ENCODE measurements at places on chromosomes 6 and 20.

- no peak for DNase-seq
These were observed 1.6 kb upstream of the DBNDD2 start for GRCh38 chr20:45406260-45407066.

- no peak for DNase-seq
These were observed 581.8 kb downstream of the CD109 start for GRCh38 chr6:74277777-74278186.

- DNase-seq: no peak
These were observed 143.9 kb upstream of the SHLD1 start for GRCh38 chr20:5606350-5606749.

GRCh38 chr6:39029156-39030011 is 19.2 kb upstream of the GLP1R start:
- no peak for DNase-seq

DNA sequence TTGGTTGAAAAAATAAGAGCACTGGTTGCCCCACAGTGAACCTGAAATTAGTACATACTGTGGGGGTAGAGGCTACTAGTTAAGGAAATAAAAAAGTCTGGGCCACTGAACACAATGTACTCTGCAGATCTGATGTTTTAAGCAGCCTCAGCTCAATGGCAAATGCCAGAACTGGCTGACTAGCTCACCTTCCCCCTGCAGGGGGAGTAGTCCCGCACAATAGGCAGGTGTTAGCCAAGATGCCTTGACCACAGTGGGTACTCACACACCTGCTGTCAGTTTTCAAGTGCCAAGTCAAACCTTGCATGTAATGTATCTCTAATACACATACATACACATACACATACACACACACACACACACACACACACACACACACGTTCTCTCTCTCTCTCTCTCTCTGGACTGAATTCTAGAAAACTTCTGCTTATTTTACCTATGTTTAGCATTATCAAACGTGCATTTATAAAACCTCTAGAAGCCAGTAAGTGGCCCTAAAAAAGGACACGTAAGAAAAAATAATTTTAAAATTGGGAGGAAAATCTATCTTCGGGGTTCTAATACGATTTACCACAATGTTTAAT is 36.1 kb downstream of the GMDS start:
- DNase-seq: no peak

GRCh38 chr6:150118627-150119026 is 24.2 kb upstream of the PPP1R14C start:
- DNase-seq: no peak

DNA sequence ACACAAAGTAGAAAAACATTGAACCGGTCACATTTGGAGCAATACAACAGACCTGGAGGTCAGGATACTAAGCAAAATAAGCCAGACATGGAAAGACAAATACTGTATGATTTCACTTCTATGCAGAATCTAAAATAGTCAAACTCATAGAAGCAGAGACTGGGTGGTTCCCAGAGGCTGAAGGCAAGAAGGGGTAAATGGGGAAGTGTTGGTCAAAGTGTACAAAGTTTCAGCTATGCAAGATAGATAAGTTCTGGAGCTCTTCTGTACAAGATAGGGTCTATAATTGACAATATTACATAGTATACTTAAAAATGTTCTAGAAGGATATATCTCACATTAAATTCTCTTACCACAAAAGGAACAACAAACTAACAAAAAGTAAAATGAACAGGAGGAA is 70.3 kb downstream of the TMEM244 start:
- no peak for DNase-seq

- DNase-seq: no peak
These were observed 120.7 kb downstream of the DST start for GRCh38 chr6:56521976-56522375.

- peak; percentile 49 for DNase-seq
These were observed 16.6 kb downstream of the SLC22A1 start for GRCh38 chr6:160137989-160138835.

GRCh38 chr6:139832493-139833305 is 458.3 kb upstream of the CITED2 start:
- DNase-seq: no peak

- DNase-seq: no peak
These were observed 98.5 kb downstream of the HDGFL1 start for GRCh38 chr6:22667855-22668254.
